Stimulated activated CD4-positive, alpha-beta T cell treated with anti-CD3 and anti-CD28 coated beads, TNF-alpha, amount 100 ng/mL, for 1 hour (primary cell): ENCODE measurements at places on chromosomes 5 and 9.

DNA sequence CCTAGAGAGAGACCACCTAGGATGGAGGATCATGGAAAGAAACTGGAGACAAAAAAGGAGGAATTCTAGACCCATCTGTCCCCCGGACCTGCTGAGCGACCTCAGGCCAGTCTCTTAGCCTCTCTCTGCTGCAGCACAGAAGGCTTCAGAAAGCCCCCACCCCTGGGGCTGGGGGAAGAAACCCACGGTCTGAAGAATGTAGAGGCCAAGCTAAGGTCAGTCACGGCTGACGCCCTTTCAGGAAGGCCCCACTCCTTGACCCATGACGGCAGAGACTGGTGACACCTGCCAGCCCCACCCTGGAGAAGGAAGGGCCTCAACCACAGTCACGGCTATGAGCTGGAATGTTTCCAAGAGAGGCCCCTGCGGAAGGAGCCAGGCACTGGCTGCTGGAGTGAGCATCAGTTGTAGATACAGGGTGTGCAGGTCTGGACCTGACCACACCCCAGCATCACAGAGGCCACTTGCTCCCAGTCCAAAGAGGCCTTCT lies 120.5 kb upstream of the BOD1 start:
- no peak for DNase-seq

DNA sequence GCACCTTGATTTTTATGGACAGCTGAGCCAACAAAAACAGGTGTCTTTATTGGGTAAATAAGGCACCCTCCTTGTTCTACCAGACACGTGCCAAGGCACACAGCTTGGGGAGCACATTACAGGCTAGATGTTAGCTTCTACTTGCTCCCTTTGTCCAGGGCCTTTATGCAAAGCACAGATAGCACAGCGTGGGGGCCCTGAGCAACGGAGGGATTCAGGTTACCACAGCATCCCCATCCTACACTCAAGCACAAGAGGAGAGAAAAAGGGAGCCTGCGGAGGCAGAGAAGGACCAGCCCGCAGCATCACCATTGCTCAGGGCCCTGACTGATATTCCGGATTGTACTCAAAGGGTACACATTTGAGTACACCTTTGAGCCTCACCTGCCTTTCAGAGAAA lies 181.7 kb upstream of the KIF2A start:
- no peak for DNase-seq

DNA sequence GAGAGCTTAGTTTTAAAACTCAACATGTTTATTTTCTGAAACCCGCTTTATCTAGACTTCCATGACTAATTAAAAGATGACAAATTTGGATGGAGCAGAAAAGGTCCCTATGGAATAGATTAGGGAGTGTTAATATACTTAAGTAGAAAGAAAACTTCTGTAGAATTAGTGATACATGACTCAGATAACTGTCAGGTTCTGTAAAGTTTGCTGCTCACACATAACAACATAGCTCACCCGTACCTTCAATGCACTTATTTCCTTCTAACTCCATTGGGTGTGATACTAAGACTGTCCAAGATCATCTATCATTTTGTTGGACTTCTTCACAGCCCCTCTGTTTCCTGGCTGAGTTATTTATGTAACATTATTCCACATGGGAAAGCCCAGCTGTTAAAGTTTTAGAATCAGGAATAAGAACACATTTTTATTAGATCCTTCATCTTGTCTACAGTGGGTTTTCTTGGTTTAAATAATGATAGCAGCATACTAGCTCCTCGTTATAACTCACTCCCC lies 27.8 kb downstream of the TMEM167A start:
- DNase-seq = no peak

GRCh38 chr5:13746026-13746425 lies 198.5 kb downstream of the DNAH5 start:
- no peak for DNase-seq

DNA sequence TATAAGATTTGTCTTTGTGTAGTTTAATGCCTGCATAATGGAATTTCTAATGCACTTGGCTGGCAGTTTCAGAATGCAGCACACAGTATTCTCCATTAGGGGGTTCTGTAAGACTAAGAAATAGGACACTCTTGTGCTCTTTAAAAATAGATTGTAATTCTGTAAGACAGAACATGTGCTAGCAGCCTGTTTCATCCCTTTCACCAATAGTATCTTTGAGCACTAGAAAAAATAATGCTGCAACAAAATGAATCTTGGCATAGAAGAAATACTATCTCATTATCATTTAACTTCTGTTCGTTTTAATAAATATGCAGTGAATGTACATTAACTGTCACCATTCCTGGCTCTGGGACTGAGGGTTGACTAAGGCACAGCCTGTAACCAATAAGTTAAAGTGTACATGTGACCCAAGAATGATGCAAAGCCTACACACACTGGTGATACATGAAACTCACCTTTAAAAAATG lies 23.8 kb upstream of the ZNF622 start:
- DNase-seq = no peak

DNA sequence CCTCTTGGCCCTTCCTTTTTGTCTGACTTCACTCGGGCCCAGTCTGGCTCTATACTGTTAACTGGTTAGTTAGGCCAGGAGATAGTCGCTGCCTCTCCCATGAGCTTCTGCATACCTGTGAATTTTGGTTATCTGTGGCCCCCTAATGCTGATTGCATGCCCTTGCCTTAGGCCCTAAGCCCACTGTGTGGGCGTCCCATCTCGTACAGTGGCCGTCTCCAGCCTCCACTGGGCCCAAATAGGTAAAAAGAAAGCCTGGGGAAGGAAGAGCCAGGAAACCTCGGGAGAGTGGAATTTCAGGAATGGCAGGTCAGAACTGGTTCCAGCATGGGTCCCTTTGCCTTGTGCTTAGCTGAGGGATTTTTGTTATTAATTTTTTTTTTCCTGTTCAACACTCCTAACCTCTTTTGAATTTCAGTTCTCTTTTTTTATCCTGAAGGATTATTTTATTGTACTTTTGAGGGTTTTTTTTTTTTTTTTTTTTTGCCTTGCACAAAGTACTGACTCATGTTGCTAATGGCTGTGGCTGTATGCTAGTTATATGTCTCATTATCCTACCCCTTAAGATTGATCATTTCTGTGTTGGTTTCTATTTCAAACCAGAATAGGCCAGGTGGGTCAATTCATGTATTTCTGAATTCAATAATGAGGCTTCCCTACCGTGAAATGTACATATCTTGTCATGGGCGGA lies 3.4 kb downstream of the PRRC2B start:
- DNase-seq = no peak

DNA sequence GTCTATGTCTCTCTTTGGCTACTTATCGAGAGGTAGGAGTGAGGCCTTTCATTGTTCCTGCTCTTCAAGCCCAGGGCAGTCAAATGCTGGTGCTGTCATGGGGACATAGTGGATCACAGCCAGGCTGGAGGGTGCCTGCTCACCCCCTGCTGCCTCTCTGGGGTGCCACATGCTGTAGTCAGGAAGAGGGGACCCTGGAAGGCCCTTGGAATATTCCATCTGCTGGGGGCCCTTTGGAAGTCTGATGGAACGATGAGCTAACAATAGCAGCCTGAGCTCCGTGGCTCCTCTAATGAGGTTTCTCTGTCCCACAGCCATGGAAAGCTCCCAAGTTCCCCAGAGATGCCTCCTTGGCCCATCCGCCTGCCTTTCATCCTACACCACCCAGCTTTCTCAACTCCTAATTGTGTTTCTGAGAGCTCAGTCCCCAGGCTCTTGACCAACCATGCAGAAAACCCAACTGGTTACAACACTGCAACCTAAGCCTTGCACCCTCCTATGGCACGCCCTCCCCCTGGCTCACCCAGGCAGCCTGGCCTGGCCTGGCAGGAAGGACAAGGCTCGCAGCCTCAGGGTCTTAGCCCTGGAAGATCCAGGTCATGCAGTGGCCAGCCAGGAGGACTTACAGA lies 91.7 kb downstream of the NRG2 start:
- no peak for DNase-seq

DNA sequence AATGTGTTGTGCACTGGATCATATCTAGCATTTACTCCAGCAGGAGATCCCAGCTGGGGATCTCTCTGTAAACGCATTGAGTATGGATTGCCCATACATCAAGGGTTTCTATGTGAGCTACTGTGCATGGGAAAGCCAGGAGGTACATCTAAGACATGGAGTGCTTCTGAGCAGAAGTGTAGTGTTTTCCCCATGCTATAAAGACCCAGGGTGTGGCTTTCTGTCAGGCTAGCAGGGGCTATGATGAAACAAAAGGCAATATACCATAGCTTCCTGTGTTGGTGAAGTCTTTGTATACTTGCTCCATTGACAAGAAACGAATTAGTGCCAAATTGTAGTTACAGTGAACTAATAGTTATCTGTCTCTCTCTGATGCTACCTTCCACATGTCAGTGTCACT lies 329.3 kb upstream of the TLE4 start:
- no peak for DNase-seq

GRCh38 chr5:106833517-106833916 lies 837.2 kb downstream of the EFNA5 start:
- no peak for DNase-seq

- DNase-seq = peak; percentile 31
Observed at GRCh38 chr9:35616681-35617459, 1.3 kb downstream of the CD72 start.

DNA sequence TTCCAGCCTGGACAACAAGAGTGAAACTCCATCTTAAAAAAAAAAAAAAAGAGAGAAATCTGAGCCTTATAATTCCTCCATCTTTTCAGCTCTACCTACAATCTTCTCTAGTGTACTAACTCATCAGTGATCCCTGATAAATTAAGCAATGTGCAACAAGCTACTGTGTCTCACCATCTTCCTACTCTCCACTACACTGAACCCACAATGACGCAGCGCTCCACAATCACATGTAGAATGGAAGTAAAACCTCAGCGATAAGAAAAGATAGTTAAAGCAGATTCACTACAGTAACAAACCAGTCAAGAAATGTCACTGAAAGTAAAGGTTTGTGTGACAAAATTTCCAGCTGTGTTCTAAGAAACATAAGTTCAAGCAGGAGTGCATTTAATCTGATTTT lies 13.5 kb downstream of the ABCA1 start:
- DNase-seq = no peak

DNA sequence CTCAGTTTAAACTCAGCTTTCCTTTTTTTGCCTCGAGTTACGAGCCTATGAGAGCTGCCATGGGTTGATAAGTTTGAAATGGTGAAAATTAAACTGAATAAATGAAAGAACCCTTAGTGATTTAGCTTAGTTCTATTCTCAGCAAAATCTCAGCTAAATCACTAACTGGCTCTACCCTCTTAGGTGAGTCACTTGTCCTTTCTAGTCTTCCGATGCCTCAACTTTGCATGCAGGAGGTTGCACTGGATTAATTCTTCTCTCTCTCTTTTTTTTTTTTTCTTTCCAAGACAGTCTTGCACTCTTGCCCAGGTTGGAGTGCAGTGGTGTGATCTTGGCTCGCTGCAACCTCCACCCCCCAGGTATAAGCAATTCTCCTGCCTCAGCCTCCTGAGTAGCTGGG lies 83.9 kb downstream of the PAPPA start:
- no peak for DNase-seq

- DNase-seq = no peak
Observed at GRCh38 chr5:33633699-33634098, 192.9 kb downstream of the TARS1 start.

DNA sequence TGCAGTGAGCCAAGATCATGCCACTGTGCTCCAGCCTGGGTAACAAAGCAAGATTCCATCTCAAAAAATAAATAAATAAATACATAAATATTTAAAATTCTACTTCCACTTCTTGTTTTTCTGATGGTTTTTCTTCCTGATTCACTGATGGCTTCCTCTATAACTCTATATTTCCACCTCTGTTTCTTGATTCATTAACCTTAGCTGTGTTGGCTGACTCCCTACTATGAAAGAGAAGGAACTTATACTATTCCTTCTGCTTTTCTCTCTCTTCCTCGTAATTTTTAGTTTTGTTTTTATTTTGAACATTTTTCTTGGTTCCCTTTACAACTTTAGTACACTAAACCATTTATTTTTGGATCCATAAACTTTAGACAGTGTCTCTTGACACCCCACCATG lies 103.5 kb downstream of the MAMDC2 start:
- no peak for DNase-seq

DNA sequence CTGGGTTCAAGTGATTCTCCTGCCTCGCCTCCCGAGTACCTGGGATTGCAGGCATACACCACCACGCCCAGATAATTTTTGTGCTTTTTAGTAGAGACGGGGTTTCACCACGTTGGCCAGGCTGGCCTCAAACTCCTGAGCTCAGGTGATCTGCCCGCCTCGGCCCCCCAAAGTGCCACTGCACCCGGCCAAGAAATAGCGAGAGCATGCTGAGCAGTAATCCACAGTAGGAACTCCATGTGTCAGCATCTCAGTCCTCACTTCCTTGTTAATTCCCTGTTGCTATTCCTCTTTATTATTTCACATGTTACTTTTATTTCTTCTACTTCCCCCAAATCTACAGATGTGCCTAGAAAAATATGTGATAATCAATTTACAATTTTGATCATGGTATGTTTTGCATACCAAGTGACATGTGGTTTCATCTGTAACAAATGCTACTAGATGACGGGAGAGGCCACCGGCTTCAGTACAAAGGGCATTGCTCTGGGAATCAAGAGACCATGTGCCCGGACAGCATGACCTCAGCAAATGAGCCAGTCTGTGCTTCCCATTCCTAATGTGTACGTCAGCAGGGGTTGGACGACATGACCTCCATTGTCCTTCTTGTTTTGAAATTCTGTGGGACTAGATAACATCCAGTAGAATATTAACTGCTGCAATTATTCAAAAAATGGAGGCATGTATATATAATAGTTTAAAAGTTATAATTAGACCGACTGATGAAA lies 61.6 kb downstream of the FNBP1 start:
- no peak for DNase-seq

GRCh38 chr9:35714579-35715252 lies 17.3 kb downstream of the TLN1 start:
- no peak for DNase-seq

GRCh38 chr5:5372511-5372910 lies 50.0 kb upstream of the ICE1 start:
- DNase-seq = no peak

DNA sequence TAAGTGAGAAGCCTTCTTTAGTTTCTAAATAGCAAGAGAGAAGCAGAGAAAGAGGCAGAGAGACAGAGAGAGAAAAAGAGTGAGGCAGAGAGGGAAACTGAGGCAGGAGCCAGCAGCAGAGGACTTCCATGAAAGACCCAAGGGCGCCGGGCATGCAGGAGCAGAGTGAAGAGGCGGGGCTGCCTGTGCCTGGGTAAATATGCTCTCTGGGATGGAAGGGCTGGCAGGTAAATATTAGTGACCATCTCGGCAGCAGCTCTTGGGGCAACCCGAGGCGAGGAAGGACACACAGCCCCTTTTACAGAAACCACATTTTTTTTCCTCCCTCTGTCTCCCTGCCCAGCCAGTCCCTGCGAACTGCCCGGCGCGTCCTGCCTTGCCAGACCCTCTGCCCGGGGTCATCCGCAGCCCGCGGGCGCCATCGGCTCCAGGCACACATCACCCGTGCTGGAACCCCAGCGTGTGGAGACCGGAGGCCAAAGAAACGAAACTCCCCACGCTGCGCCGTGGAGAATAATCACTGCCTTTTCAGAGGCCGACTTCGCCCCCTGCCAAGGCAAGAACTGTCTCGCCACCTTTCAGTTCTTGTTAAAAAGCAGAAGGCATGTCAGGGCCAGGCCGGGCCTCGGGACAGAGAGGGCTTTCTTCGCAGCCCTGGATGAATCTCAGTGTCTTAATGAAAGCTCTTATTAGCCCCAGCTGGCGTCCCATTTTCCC lies 61.3 kb downstream of the BOD1 start:
- DNase-seq = no peak

GRCh38 chr9:133882849-133883755 lies 109.0 kb downstream of the VAV2 start:
- DNase-seq = no peak
